ENCODE measurements at places on chromosomes 13 and 19. TPM values are rescaled to one million over a fixed set of nuclear protein-coding genes. Genes with fewer than 3 reads are reported as not detected.

FBN3 gene
- not detected for total RNA-seq

PGLYRP1 gene
- not detected for total RNA-seq

PROZ gene
- not detected for total RNA-seq

DCLK1 gene
- total RNA-seq = 6.9 TPM

HNRNPUL1 gene
- 95.1 TPM for total RNA-seq

LMTK3 gene
- 0.37 TPM for total RNA-seq

KXD1 gene
- 68.0 TPM for total RNA-seq

DIAPH3 gene
- total RNA-seq = 9.6 TPM

PTPRH gene
- total RNA-seq = 15.3 TPM

CACNG7 gene
- total RNA-seq = not detected
